ENCODE measurements at places on chromosomes 6 and 20.
A peak's percentile ranks its signal among the peaks of the same experiment; 100 is the strongest.

DNA sequence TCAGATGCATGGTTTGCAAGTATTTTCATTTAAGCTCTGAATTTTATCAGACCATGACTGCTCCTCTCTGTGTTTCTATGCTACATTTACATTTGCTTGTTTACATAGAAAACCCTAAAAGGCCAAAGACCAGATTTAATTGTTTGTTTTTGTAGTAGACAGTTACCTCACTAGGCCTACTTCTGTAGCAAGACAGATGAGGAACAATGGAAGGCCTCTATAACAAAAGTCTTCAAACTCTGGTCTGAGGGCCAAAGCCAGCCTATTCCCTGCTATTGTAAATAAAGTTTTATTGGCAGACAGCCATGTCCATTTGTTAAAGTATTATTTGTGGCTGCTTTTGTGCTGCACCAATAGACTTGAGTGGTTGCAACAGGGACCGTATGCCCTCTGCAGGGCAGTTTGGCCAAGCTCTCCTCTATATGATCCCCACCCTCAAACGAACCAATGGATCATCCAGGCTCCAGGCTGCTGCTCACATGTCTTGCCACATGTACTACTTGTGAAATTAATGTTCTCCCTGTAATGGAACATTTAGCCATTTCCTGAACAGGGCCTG is 182.0 kb downstream of the DOK5 start:
- DNase-seq = no peak

DNA sequence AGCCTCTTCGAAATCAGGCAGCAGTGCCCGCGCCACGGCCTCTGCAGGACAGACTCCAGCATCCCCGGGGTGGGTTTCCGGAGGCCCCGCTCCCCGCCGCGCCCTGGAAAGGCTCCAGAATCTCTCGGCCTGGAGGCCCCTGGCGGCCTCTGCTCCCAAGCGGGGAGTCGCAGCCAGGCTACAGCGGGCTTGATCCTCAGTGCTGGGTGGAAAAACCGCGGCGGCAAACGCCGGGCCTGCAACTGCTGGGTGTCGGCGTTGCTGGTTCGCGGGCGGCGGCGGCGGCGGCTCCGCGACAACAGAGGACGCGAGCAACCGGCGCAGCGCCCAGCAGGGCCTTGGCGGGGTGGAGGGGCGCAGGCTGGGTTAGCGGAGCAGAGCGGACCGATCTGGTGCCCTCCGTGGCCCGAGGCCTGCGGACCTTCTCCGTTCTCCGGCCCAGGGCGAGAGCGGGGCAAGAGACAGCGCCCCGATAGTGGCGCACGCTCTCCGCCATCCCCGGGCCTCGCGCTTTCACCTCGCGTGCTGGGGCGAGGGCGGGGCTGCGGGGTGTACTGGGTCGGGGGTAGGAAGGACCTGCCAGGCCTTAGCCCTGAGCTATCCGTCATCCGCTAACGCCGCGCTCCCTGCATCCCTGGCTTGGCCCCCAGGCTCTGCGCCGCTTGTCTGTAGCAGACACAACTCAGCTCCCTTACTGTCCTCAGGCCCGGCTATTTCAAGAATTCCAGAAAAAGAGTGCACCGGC is 3.4 kb upstream of the ZNF292 start:
- DNase-seq = peak; percentile 73

DNA sequence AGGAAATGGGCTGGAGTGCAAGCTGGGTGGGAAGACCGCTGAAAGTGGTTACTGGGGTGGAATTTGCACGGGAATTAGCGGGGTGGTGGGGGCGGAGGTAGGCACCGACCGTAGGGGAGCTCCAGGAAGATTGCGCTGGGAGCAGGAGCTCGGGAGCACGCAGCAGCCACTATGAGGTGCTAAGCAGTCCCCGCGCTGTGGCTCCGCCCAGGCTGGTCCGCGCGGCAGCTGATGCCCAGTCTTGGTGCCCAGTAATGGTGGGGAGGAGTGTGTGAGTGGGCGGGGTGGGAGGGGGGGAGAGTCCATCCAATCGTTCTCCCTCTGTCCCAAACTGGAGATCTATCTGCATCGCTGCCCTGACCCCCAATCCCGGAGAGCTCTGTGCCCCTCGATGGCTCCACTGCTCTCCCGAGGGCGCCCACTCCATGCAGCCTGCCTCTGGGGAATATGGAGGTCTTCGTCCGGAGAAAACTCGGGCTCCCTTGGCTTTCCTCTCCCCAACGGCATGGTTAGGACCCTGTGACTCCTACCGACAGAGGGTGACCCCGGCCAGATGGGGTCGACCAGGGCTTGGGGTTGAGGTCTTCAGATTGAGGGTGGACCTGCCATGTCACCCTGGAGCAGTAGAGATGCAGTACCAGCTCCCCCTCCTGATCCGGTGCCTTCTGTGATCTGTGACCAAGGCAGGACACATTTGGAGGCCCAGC is 5.3 kb downstream of the TP53TG5 start:
- no peak for DNase-seq

DNA sequence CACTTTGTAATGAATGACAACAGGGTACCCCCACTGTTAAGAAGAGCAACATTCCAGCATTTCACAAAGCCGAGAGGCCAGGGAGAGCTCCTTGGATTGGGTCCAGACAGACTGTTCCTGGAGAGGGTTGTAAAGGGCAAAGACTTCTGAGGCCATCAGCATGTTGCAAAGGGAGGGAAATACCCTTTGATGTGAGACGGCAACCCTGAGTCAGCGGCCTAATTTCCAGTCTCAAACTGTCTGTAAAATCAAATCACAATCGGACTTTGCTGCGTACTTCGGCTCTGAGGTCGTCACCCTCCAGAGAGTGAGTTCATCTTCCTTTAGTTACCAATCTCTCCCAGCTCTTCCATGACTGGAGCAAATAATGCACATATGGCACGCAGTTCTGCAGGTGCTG is 101.0 kb upstream of the DTNBP1 start:
- DNase-seq = no peak

DNA sequence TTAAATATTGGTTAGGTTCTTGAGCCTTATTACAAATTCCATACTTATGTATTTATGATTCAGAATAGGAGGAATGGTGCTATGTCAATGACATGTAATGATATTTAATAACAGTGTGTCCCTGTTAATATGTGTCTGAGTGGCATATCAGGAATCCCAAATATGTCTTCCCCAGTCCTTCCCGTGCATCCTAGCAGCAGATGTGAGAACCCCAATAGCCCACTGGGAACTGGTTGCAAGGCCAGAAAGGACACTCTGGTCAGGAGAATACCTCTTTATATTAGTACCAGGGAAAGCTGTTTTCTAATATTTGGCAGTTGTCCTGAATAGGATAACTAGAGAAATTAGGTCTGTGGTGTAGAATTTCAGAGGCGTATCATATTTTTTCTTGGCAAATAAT is 159.1 kb upstream of the PDE7B start:
- DNase-seq = no peak

- no peak for DNase-seq
Observed at GRCh38 chr6:119241111-119241465, 108.5 kb downstream of the MAN1A1 start.
